Smooth muscle cell of the umbilical artery (primary cell): ENCODE measurements at places on chromosomes 2 and 18. TPM values are rescaled to one million over a fixed set of nuclear protein-coding genes. Genes with fewer than 3 reads are reported as not detected.

Gene ZSWIM2
- not detected in 2 replicates for total RNA-seq

Gene IL1F10
- not detected in 2 replicates for total RNA-seq

Gene DUSP11
- total RNA-seq: 27.6 and 28.6 TPM in 2 replicates

Gene IL37
- not detected in 2 replicates for total RNA-seq

Gene CCDC121
- total RNA-seq: 0.83 and 1.8 TPM in 2 replicates

Gene EFR3B
- total RNA-seq: 1.4 and 2.4 TPM in 2 replicates

Gene FEV
- not detected in 2 replicates for total RNA-seq

Gene RGPD4
- total RNA-seq: not detected in 2 replicates

Gene MSTN
- total RNA-seq: under 0.01 and 0.05 TPM in 2 replicates

Gene SLC4A5
- 0.83 TPM in 1 of 2 replicates, not detected in the other for total RNA-seq

Gene ACADL
- 0.05 and 0.59 TPM in 2 replicates for total RNA-seq

Gene KDM3A
- 34.7 and 46.1 TPM in 2 replicates for total RNA-seq

Gene TDRD15
- total RNA-seq: not detected in 2 replicates

Gene KANSL3
- 36.5 and 37.4 TPM in 2 replicates for total RNA-seq

Gene PDE11A
- total RNA-seq: 0.30 and 2.2 TPM in 2 replicates

Gene IHH
- not detected in 2 replicates for total RNA-seq

Gene DCC
- total RNA-seq: not detected in 2 replicates

Gene CHN1
- 36.2 and 53.1 TPM in 2 replicates for total RNA-seq

Gene ABCA12
- 0.28 and 0.30 TPM in 2 replicates for total RNA-seq

Gene CTNNA2
- total RNA-seq: 0.05 TPM in 1 of 2 replicates, not detected in the other

Gene SPP2
- not detected in 2 replicates for total RNA-seq

Gene CRYGC
- not detected in 2 replicates for total RNA-seq
